Mesothelial cell of epicardium (in vitro differentiated cells): ENCODE measurements at places on chromosomes 16 and 17. TPM values are rescaled to one million over a fixed set of nuclear protein-coding genes. Genes with fewer than 3 reads are reported as not detected.
A peak's percentile ranks its signal among the peaks of the same experiment; 100 is the strongest.

ZNF385C gene
- 2.2 to 2.9 TPM (median 2.5 TPM) in 3 replicates for total RNA-seq

DNA sequence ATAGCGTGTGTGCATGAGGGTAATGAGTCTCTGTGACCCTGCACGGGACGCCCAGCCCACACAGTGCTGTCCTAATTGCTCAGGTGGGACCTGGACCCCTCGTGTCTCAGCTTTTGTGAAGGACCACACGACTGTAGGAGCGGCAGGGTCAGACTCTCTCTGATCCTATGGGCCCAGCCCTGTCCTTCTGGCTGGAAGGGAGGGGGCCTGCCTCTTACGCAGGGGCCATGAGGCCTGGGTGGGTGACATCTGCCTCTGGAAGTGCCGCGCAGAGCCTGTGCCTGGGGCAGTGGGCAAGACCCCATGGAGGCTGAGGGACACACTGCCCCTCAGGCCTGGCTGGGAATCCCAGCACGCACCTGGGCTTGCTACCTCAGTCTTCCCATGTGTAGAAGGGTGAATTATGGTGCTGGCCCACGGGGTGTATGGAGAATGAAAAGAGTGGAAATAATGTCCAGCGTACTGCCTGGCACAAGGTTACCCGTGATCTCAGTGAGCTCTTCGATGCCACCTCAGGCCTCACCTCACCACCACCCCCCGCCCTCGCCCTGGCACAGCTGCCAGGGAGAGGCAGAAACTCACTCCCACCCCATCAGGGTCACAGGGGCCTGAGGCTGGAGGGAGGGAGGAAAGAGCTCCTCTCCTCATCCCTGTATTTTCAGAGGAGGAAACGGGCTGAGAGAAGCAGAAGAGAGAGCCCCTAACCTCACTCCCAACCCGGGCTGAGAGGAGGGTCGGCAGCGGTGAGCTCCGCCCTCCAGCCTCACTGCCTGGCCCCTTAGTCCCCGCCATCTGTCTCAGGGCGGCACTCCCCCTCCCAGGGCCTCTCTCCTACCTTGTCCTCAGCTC, 27.1 kb upstream of the DBNDD1 start:
- H3K4me1 ChIP-seq: peaks cover 15% of the 10 kb centered on the region
- peaks cover 4% of the 10 kb centered on the region for H3K36me3 ChIP-seq
- H3K4me3 ChIP-seq: peak overlapping the region; percentile 61
- DNase-seq: no peak

GP1BA gene
- total RNA-seq: not detected in 3 replicates

- H3K27me3 ChIP-seq: no peaks in the 10 kb centered on the region
- peaks cover 24% of the 10 kb centered on the region for H3K36me3 ChIP-seq
- no peak overlapping the region for H3K27ac ChIP-seq
- H3K4me1 ChIP-seq: no peaks in the 10 kb centered on the region
- no peak overlapping the region for H3K4me3 ChIP-seq
Measured at GRCh38 chr17:28196636-28197035, 122.4 kb upstream of the TMEM97 start.

SIRT7 gene
- 18.9 to 22.6 TPM (median 21.3 TPM) in 3 replicates for total RNA-seq

PRCD gene
- 8.7 to 9.9 TPM (median 9.9 TPM) in 3 replicates for total RNA-seq

OTOA gene
- total RNA-seq: 0.09 to 0.25 TPM (median 0.25 TPM) in 3 replicates

DNA sequence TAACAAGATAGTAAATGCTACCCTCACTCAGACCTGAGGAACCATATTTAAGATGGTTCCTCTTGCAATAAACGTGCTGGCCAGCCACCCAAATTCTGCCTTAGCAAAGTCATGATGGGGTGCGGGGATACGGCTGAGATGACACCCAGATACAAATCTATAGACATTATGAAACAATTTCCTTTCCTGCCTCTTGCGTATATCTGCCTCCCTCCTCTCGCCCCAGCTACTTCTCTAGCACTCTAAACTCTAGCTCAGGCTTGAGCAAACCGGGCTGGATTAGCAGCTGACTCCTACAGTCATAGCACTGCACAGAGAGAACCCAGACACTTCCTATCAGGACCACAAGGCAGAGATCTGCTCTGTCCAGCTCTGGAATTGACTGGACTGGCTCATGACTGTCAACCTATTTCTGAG, 22.3 kb downstream of the CD300LF start:
- no peak for DNase-seq
- no peak overlapping the region for H3K4me3 ChIP-seq
- no peaks in the 10 kb centered on the region for H3K4me1 ChIP-seq

DNA sequence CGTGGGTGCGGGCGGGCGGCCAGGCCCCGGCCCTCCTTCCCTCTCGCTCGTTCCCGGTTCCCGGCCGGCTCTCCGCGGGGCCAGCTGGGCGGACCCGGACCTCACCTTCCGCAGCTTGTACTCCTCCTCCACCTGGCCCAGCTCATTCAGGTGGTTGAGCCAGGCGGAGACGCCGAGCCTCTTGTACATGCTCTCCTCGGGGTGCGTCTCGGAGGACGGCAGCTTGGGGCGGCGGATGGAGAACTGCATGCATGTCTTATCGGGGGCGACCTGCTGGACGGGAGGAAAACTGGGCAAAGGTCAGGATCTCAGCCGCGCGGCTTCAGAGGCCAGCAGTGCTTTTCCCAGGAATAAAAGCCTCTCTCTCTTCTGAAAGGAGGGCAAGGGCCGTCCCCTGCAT, 85.4 kb downstream of the TBC1D16 start:
- peak; percentile 9 for DNase-seq
- peaks cover 35% of the 10 kb centered on the region for H3K4me1 ChIP-seq
- no peak overlapping the region for H3K27ac ChIP-seq
- H3K36me3 ChIP-seq: peaks cover 15% of the 10 kb centered on the region
- no peaks in the 10 kb centered on the region for H3K27me3 ChIP-seq

GRCh38 chr16:8663192-8664089, 11.0 kb upstream of the ABAT start:
- DNase-seq: no peak
- H3K4me1 ChIP-seq: no peaks in the 10 kb centered on the region
- H3K36me3 ChIP-seq: no peaks in the 10 kb centered on the region
- no peak overlapping the region for H3K27ac ChIP-seq

CES5A gene
- not detected in 3 replicates for total RNA-seq

- H3K4me3 ChIP-seq: no peak overlapping the region
- peaks cover 26% of the 10 kb centered on the region for H3K4me1 ChIP-seq
- DNase-seq: peak; percentile 81
- no peaks in the 10 kb centered on the region for H3K27me3 ChIP-seq
- no peak overlapping the region for H3K27ac ChIP-seq
Measured at GRCh38 chr16:88505405-88506082, 52.5 kb downstream of the ZFPM1 start.

LPCAT2 gene
- 22.4 to 25.1 TPM (median 25.0 TPM) in 3 replicates for total RNA-seq

GRCh38 chr16:67530013-67530939, 1.6 kb downstream of the RIPOR1 start:
- peaks cover 3% of the 10 kb centered on the region for H3K36me3 ChIP-seq
- H3K27me3 ChIP-seq: no peaks in the 10 kb centered on the region
- H3K4me3 ChIP-seq: peak overlapping the region; percentile 85
- H3K4me1 ChIP-seq: peaks cover 26% of the 10 kb centered on the region
- peak overlapping the region; percentile 74 for H3K27ac ChIP-seq
- DNase-seq: no peak

DNA sequence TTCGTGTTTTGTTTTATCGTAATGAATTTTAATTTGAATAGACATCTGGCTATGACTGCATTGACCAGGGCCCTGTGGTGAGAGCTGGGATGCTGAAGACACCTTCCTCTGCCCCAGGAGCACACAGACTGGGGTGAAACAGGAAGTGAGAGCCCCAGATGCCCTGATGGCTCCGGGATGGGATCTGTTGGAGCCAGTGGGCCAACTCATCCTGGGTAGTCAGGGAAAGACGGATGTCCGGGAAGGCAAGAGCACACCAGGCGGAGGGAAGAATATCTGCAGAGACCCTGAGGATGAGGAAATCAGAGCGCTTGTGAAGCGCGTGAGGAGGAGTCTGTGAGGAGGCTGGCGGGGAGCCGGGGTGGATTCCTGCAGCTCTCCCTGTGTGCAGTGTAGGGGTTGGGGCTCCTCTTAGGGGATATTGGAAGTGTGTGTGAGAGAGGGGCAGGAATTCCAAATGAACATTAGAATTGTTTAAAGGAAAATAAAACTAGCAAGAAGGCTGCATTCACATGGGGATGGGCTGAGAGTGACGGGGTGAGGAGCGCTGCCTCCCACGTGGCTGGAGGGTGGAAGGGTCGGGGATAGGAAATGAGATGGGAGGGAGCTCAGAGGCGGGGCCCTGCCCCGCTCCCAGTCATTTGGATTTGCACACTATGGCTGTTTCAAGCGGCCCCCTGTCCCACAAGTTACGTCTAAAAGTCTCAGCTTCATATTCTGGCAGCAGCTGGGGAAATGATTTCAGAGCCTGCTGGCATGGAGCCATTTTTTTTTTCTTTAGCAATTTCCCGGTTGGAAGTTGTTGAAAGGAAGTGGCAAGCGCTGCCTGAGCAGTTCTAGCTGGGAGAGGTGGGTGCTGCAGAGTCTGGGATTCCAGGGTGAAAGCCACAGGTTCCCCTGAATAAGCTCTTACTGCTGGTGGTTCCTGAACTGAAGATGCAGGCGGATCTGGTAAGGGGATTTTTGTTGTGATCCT, 71.2 kb upstream of the LGALS9 start:
- H3K36me3 ChIP-seq: no peaks in the 10 kb centered on the region
- H3K4me1 ChIP-seq: peaks cover 30% of the 10 kb centered on the region
- peak overlapping the region; percentile 96 for H3K27ac ChIP-seq
- peak overlapping the region; percentile 49 for H3K4me3 ChIP-seq

GRCh38 chr16:67917852-67918236, 13.8 kb downstream of the CTRL start:
- H3K27me3 ChIP-seq: no peaks in the 10 kb centered on the region
- no peak overlapping the region for H3K4me3 ChIP-seq
- peaks cover 15% of the 10 kb centered on the region for H3K4me1 ChIP-seq
- H3K27ac ChIP-seq: no peak overlapping the region
- no peak for DNase-seq

- no peaks in the 10 kb centered on the region for H3K36me3 ChIP-seq
- H3K27me3 ChIP-seq: peaks cover 35% of the 10 kb centered on the region
- no peak overlapping the region for H3K27ac ChIP-seq
- H3K4me3 ChIP-seq: no peak overlapping the region
Measured at GRCh38 chr16:80936410-80936809, 70.3 kb downstream of the CMC2 start.

- H3K27me3 ChIP-seq: no peaks in the 10 kb centered on the region
- peak overlapping the region; percentile 82 for H3K27ac ChIP-seq
- peak overlapping the region; percentile 50 for H3K4me3 ChIP-seq
- peaks cover 21% of the 10 kb centered on the region for H3K4me1 ChIP-seq
Measured at GRCh38 chr17:75633486-75634375, 497 bp downstream of the SMIM5 start.

DNA sequence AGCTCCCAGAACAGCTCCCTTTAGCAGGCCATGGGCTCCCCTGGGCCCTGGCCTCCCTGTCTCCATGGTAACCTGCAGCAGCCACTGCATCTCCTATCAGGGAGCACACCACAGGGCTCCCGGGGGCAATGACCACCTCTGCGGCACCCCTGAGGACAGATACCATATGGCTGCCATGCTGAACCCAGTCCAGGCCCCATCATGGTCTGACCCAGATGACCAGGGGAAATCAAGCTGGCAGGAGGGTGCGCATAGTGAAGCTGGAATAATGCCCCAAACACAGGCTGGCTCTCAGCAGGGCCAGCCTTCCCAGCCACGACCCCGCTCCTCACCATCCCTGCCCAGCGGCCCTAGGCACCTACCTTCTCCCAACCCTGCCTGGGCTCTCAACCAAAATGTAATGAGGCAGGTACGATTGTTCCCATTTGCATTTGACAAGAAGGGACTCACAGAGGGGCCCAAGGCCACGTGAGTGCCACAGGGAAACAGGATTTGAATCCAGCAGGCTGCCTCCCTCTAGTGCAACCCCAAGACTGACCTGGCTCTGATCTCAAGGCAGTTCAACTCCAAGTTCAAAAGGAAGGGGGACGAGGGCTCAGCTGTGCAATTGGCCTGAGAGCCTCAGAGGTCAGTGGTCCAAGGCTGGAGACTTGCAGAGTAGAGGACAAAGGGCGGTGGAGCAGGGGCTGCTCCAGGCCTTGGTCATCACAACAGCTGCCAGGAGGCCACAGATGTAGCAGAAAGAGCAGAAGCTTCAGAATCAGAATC, 2.4 kb downstream of the RUNDC3A start:
- peaks cover 84% of the 10 kb centered on the region for H3K27me3 ChIP-seq
- H3K4me3 ChIP-seq: no peak overlapping the region
- no peaks in the 10 kb centered on the region for H3K36me3 ChIP-seq
- H3K27ac ChIP-seq: no peak overlapping the region

- no peak overlapping the region for H3K4me3 ChIP-seq
- peaks cover 5% of the 10 kb centered on the region for H3K4me1 ChIP-seq
- no peaks in the 10 kb centered on the region for H3K36me3 ChIP-seq
- DNase-seq: no peak
- no peak overlapping the region for H3K27ac ChIP-seq
- H3K27me3 ChIP-seq: peaks cover 2% of the 10 kb centered on the region
Measured at GRCh38 chr16:21590287-21590686, 9.1 kb upstream of the METTL9 start.

GRCh38 chr16:74749291-74750055, 25.1 kb downstream of the FA2H start:
- H3K36me3 ChIP-seq: no peaks in the 10 kb centered on the region
- H3K4me3 ChIP-seq: no peak overlapping the region
- H3K27me3 ChIP-seq: peaks cover 9% of the 10 kb centered on the region
- no peak overlapping the region for H3K27ac ChIP-seq
- DNase-seq: no peak

- no peak overlapping the region for H3K4me3 ChIP-seq
- H3K36me3 ChIP-seq: peaks cover 16% of the 10 kb centered on the region
- H3K4me1 ChIP-seq: peaks cover 16% of the 10 kb centered on the region
Measured at GRCh38 chr16:69276148-69277115, 34.7 kb upstream of the VPS4A start.

- H3K27me3 ChIP-seq: no peaks in the 10 kb centered on the region
- H3K4me3 ChIP-seq: no peak overlapping the region
- H3K36me3 ChIP-seq: peaks cover 44% of the 10 kb centered on the region
- H3K27ac ChIP-seq: no peak overlapping the region
Measured at GRCh38 chr17:5352681-5353289, 66.7 kb downstream of the NUP88 start.
